ENCODE measurements at places on chromosomes 6 and 20. TPM values are rescaled to one million over a fixed set of nuclear protein-coding genes. Genes with fewer than 3 reads are reported as not detected.

The ZNF334 gene
- not detected for total RNA-seq

The TBP gene
- total RNA-seq: 15.1 TPM

The GFRAL gene
- total RNA-seq: not detected

The RIMS1 gene
- total RNA-seq: not detected

The HDAC2 gene
- total RNA-seq: 79.4 TPM

The HLA-DOB gene
- 0.13 TPM for total RNA-seq

The C4A gene
- total RNA-seq: 0.83 TPM

The EYS gene
- total RNA-seq: 0.02 TPM

The ENPP5 gene
- not detected for total RNA-seq

The ARFGEF2 gene
- 13.6 TPM for total RNA-seq

The IRF4 gene
- total RNA-seq: 0.25 TPM

The FAM217A gene
- total RNA-seq: not detected
